Brain microvascular endothelial cell (primary cell): ENCODE measurements at places on chromosomes 3 and 15.

DNA sequence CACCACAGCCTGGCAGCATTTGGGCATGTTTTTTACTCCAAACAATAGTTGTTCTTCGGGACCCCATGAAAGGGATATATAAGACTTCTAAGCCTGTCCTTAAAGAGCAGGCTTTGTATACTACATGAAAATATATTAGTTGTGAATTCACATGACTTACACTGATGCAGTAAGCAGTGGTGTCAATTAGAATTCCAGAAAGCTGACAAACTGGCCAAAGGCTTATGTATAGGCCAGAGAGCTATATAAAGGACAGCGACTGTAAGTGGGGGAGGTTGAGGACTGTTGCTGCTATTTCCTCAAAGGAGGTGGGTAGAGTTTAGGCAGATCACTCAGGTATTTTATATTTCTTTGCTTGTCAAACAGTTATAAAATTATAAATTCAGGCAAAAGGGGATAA lies 24.8 kb downstream of the KPNA4 start:
- DNase-seq = peak; percentile 22

DNA sequence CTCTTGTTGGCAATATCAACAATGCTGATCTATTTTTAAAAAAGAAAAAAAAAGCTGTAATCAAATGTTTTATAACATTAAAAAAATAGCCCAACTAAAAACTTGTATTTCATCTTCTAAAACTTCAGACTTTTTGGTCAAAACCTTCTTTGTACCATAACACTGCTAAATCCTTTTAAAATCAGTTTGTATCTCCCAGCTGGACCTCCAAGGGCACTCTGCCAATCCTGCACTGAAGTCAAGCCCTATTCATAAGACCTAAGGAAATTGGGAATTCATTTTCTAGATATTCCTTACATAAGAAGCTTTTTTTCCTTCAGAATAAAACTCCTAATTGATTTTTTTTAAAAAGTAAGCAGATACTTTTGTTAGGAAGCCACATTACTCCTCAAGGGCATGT lies 38.2 kb upstream of the HCLS1 start:
- DNase-seq = no peak

DNA sequence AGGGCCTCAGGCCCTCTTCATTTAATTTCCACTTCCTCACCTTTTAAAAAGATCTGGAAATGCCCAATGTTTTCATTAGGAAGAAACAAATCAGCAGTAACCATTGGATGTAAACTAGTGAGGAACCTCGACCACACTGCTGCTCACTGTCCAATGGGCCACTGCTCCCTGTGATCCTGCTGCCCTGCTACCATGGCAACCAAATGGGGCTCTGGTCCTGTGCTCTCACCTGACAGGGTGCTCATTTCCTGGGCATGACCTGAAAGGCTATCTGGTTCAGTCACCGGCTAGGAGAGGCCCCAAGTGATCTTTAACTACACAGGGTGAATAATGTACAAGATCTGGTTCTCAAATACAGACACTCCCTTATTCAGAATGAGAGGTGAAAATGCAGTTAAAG lies 54.6 kb downstream of the ARHGEF3 start:
- DNase-seq = no peak

DNA sequence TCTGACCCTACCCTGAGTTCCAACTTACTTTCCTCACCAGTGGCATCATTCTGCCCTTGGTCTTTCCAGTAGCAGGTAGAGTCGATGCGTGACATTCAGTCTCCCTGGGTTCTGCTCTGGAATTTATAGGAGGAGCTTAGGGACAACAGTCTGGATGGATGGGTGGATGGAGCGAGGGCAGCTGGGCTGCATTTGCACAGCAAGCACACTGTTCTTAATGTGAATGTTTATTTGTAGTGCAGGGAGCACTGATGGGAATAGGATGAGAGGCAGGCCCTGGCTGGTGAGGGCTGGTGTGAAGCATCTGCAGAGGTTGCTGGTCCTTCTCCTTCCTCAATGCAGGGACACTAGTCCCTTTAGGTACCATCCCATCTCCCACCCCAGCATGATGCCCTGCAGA lies 176.2 kb downstream of the EPHB1 start:
- no peak for DNase-seq

- DNase-seq = no peak
These were observed 20.7 kb downstream of the FLNB start for GRCh38 chr3:58028902-58029301.

DNA sequence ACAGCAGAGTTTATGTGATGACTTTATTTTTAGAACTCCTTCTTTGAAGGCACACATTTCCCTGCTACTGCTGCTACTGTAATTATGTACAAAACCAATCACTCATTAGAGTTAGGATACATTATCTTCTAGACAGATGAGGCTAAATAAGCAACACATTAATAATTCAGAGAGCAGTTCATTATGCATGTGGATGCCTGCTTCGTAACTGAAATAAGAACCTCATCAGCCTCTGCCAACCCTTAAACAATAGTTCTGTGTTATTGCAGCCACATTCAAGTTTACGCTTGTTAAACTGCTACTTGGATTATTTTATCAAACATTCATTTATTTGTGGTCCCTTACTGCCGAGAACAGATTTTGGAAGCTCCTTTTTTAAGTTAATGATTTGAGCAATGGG lies 52.5 kb upstream of the C15orf61 start:
- no peak for DNase-seq

- no peak for DNase-seq
These were observed 169.7 kb upstream of the NR2F2 start for GRCh38 chr15:96160800-96161199.

GRCh38 chr3:111859061-111859973 lies at the start of gene PHLDB2:
PHLDB2 (plus strand) TSS chr3:111859265; CDS start chr3:111884078, 24,813 bp downstream.
- peak; percentile 79 for DNase-seq

DNA sequence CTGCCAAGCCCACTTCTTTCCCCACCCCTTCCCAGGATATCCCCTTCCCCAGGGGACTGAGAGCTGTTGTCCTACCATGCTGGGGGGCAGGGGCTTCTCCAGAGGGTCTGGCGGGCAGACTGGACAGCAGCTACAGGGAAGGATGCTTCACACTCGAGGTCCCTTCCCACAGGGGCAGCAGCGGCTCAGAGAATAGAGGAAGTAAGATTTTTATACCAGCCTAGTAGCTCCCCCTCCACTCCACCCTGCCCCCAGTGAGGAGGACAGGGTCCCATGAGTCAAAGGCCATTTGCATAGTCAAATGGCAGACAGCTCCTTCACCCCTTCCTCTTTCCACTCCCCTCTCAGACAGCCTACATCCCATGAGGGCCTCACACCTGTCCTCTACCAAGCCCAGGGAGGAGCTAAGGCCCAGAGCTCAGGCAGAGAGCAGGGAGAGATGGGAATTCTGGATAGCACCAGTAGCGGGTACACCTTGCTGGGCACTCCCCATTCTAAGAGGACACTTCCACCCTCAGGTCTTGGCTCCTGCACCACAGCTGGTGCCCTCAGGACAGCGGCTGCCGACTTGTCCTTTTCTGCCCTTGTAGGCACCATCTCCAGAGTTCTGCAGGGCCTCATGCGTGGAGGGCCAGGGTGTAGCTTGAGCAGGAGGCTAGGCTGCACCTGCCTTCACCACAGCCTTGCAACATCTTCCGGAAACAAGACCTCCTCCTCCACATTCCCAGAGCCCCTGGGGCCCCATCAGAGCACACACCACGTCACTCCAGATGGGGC lies at the start of gene TLR9:
Gene TLR9 (minus strand): TSS at position 194 of the 777 bp plus-strand sequence. CDS start 116 bp downstream, at position 78.
- DNase-seq = no peak

- DNase-seq = no peak
These were observed 67.5 kb upstream of the CADPS start for GRCh38 chr3:62942764-62943163.

DNA sequence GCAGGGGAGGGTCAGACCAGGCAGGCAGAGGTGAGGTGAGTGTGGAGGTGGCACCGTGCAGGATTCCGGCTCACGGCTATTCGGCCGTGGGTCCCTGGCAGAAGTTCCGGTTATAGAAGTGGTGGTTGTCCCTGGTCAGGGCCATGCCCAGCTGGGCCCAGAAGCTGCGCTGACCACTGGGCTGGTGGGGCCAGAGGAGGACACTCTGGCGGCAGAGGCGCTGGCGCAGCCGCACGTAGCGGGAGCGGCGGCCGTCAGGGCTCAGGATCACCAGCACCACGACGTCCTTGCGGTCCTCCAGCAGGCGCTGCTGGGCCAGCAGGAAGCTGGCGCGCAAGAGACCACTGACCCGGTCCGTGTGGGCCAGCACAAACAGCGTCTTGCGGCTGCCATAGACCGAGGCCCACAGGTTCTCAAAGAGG lies 4.3 kb downstream of the TLR9 start:
- DNase-seq = no peak

DNA sequence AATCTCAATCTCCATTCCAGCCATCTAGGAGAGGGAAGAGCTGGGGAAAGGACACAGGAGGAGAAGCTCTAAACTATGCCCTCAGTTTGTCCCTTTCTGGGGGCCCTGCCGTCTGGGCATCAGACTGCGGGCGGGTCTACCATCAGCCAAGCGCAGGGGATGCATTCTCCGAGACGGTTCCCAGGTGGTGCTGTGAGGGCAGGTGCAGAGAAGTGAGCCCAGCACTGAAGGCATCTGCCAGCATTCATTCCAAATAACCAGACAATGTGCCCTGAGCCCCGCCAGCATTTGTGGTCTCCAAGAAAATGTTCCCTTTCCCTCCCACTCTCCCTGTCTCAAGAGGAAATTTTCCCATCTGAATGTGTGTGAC lies 265.7 kb downstream of the XXYLT1 start:
- no peak for DNase-seq

DNA sequence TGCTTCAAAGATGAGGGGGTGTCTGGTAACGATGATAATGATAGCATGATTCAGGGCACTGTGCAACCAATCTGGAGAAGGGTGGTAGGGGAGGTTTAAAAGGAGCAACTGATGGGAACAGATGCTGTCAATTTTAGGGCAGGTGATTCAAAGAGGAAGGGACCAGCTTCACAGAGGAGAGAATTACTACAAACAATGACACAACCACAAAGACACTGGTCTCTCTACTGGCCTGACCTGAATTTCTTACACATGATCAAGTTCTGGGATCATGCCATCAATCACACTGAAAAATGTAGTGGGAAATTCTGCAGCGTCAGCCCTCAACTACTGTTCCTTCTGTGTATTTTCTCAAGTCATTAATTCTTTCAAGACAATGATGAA lies 2.6 kb upstream of the CDV3 start:
- peak; percentile 58 for DNase-seq

DNA sequence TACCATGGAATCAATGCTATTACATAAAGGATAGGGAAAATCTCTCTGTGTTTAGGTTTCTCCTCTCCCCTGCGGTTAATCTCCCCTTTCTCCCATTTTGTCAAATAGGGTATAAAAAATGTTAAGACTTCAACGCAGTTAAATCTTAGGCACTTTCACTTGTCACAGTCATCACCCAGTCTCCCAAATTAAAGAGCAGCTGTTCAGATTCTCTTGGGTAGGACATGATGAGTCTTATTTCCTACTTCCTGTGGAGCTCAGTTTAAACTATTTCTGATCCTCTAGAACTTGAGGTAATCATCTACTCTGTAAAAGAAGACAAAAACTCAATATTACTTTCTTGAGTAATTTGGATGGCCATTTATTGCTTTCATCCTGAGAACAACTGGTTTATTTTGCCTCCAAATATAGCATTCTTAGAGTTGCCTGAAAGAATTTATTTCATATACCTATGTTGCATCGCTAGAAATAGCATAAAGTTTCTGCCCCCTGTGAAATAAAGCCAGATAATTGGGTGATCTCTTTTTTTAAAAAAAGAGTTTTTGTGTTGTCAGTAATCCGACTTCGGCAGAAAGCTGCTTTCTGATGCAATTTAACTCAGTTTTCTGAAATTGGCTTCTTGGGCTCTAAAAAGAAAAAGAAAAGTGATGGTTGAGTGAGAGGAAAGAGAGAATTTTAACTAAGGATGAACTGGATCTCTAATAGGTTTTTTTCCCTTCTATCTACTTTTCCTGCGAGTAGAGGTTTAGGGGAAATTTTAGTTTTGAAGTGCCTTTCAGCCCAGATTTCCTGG lies 20.7 kb downstream of the RAP2B start:
- no peak for DNase-seq

DNA sequence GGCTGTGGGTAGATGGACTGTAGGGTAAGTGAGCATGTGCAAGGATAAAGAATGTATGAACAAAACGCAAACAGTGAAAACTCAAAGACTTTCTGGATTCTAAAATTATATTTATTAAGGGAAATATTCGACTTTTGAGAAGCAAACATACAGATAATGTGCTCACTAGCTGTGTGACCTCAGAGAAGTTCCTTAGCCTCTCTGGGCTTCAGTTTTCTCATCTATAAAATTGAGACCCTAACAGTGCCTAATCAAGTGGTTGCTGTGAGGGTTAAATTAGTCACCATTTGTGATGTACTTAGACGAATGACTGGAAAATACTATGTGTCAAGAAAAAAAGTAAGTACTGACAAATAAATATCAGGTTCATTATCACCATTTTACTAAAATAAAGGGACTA lies 261.7 kb downstream of the MAGI1 start:
- DNase-seq = no peak

DNA sequence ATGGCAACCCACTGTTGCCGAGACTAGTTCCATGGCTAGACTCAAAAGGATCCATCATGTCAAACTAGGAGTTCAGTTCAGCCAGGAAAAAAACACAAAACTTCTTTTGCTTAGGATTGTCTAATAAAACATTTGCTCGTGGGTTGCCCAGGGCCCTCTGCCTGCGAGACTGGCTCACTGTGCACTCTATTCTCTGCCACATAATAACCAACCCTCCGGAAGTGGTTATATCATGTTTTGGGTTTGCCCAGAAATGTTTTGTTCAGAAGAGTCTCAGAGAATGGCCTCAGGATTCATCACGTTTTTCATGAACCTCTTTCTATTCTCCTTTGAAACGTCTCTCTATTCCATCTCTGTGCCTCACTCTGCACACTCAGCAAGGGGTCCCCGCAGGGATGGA lies 216.1 kb downstream of the SV2B start:
- DNase-seq = no peak

- DNase-seq = peak; percentile 25
These were observed 658 bp downstream of the EOGT start for GRCh38 chr3:69012800-69013252.

GRCh38 chr3:157447026-157447694 lies 10.5 kb downstream of the PTX3 start:
- DNase-seq = peak; percentile 44

DNA sequence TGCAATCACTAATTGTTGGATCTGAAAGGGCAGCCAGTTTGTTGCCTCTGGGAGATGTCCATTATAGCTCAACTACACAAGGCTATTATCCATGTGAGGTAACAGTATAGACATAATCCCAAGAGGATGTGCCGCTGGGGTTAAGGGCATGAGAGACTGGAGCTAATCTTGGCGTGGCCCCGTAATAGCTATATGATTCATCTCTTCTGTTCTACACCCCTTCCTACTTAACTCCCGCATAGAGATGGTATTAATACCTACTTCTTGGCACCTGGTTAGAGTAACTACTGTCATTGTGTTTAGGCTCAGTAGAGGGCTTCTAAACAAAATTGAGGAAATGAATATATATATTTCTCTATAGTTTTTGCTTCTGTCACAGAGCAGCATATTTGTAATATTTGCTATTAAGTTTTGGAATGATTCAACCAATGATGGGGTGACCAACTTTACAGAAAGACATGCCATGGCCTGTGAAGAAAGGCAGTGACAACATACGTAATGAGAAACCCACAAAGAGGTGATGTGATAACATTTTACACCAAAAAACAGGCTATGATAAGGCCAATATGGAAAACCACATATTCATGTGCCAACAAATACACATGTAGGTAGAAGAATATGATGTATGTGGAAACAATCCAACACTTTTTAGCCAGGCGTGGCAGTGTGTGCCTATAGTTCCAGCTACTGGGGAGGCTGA lies 76.8 kb upstream of the DPH6 start:
- DNase-seq = no peak
